ENCODE measurements at places on chromosomes 6 and 20.

GRCh38 chr6:129567374-129567773 lies 142.6 kb downstream of the ARHGAP18 start:
- DNase-seq: no peak

GRCh38 chr6:17741507-17741906 lies 34.8 kb upstream of the NUP153 start:
- peak; percentile 28 for DNase-seq

GRCh38 chr20:55928266-55928665 lies 77.1 kb downstream of the CBLN4 start:
- DNase-seq: no peak

- DNase-seq: no peak
Observed at GRCh38 chr6:158087224-158087867, 80.7 kb downstream of the SERAC1 start.

DNA sequence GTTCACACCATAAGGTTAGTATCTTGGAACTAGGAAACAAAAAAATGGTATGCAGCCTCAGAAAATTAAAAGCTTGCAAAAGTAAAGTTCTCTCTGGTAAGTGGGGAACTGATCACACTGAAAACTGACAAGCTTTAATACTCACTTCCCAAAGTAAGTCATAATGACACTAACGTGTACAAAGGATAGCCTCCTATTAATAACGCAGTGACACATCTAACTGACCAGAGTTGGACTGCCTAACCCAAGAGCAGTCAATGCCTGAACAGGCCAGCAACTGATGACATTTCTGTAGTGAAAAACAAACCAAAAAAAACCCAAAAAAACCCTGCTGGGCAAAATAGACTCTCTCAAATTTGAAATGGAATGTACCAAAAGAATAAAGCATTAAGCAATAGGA lies 30.7 kb downstream of the CHD6 start:
- DNase-seq: no peak

GRCh38 chr6:133610227-133610840 lies 278.6 kb upstream of the TCF21 start:
- no peak for DNase-seq

- DNase-seq: no peak
Observed at GRCh38 chr6:52213127-52213526, 27.0 kb downstream of the IL17A start.

GRCh38 chr20:31841928-31842327 lies 3.5 kb downstream of the FOXS1 start:
- DNase-seq: no peak

DNA sequence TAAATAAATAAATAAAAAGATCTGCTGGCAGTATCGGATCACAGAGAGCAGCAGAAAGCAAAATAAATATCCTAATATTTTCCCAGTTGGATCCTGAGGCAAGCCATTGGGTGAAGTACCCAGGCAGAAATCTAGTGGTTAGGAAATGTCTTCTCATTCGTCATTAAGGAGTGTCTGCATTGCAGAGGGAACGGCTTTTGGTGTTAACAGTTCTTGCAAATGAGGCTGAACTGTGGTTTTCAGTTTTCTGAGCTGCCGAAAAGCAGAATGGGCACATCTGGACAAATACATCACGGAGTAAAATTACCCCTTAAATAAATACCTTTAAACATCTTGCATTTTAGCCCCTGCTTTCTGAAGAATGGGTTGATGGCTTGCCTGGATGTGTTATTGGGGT lies 82.3 kb upstream of the MPC1 start:
- no peak for DNase-seq

GRCh38 chr6:18997375-18997826 lies 610.3 kb downstream of the RNF144B start:
- no peak for DNase-seq

DNA sequence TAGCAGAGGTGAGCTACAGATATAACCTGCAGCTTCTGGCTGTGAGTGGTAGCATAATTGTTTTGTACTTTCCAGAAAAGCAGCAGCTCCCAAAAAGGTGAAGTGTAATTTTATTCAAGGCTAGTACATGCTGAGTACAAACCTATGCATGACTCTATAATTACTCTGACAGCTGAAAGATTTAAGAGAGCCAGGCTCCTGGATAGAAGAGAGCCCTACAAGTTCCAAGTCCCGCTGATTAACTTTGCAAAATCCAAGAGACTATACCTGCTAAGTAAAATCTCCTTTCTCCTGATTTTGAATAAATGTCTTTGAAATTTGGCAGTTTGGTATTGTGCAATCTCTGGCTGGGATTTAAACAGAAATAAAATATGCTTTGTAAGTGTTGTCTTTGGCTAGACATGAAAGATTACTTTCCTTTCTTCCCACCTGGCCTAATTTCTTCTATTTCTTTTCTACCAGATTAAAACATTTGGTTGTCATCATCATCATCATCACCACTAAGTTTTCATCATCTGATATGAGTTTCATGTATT lies 79.5 kb downstream of the CTNNBL1 start:
- no peak for DNase-seq

DNA sequence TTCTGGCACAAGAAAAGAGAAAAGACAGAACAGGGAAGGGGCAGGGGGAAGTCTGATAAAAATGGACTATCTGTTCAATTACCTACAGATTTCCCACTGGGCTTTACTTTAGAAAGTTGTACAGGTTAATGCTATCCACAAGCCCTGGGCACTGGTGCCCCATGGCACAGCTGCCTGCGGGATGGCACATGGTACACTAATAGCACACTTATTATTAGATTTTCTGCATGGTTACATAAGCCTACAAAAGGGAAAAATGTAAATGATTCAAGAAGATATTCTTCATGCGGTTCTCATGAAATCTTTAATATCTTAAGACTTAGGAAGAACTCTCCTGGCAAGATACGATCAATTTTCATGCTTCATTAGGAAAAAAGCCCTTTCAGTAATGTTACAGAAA lies 137.5 kb downstream of the GMPR start:
- DNase-seq: no peak

DNA sequence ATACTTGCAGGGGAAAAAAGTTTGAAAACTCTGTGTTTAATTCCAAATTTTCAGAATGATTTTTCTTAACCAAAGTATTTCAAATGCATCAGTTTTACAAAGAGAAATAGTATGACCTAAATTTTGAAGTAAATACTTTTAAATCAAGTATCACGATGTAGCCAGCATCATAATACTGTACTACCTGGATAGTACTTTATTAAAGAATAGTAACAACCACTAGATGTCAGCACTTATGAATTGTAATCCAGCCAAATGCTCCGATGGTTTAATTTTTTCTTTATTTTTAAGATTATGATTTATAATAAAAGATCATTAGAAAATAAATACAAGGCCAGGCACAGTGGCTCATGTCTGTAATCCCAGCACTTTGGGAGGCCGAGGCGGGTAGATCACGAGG lies 37.2 kb upstream of the HACE1 start:
- no peak for DNase-seq

- DNase-seq: no peak
Observed at GRCh38 chr6:79070206-79070825, 7.7 kb downstream of the PHIP start.

DNA sequence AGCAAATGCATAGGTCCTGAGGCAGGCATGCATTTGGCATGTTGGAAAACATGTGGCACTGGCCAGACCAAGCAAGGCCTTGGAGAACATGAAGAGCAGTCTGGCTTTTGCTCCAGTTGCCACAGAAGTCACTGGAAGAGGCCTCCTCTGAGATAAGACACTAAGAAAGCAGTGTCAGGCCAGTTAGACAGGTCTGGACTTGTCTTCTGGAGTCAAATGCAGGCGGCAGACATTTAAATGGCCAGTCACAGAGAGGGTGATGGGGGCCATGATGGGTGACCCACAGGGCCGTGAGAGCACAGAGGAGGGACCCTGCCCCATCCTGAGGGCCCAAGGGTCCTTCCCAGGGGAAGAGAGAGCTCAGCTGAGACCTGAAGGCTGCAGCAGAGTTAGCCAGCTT lies 26.7 kb upstream of the ADA start:
- no peak for DNase-seq

- DNase-seq: no peak
Observed at GRCh38 chr6:121439926-121440325, 4.5 kb downstream of the GJA1 start.

- no peak for DNase-seq
Observed at GRCh38 chr6:45981046-45981445, 34.6 kb downstream of the CLIC5 start.

DNA sequence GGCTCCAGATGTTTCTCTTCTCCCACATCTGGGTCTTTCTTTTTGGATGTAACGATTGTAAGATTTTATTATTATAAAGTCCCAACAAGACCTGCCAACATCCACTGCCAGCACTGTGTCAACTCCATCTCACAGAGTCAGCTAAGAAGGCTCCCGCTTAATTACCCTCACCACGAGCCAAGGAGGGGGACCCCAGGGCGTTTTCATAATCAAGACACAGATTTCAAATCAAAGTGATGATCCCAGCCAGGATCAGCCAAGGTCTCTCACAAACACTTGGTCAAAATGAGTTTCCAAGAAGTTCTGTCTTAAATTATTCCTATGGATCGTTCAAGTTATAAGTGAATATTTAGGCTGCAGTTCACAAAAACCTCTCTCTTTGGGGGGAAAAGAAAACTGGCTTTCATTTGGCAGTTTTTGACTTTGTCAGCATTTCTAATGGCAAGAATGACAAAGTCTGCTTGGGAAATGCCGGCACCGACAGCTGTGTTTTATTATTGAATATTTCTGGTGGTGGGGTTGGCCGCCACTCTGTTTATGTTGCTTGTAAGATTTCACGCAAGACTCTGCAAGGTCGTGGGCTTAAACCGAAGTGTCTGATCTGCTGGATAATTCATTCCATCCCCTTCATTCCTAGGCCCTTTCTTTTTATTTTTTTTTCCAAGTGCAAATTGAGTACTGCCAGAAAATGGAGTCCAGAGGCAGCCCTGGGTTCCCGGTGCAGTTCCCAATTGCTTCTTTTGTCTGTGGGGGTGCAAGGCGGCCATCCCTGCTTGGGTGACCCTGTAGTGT lies 170.2 kb upstream of the PMEPA1 start:
- peak; percentile 95 for DNase-seq

- no peak for DNase-seq
Observed at GRCh38 chr6:49551078-49551865, 804 bp downstream of the C6orf141 start.

DNA sequence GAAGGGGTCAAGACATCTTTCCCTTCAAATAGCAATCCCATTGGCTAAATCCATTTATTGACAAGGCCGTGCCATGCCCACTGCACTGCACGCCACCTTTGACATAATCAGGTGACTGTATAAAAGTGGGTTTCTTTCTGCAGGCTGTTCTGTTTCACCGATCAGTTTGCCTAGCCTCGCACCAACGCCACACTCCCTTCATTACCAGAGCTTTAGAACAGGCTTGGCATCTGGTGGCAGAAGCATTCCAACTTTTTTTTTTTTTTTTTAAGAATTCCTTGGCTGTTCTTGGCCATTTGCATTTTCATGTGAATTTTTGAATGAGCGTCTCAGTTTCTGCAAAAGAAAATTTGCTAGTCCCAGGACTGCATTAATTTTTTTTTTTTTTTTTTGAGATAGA lies 78.1 kb downstream of the PPP1R3G start:
- DNase-seq: no peak

DNA sequence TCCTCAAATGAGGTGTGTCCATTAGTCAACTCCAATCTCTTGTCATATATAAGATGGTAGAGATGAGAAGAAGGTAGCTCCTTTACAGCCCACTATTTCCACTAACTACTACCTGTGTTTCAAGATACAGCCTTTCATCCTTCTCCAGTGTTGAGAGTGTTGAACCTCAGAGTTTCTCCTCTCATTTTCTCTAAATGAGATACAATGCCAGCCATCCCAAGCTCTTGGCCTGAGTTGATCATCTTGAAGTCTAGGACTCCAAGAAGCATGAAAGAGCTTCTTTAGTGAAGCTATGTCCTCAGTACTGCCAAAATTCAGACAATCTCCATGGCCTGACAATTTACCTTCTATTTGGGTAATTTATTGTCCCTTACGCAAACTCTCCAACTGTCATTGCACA lies 548 bp upstream of the HLA-DRA start:
- no peak for DNase-seq

DNA sequence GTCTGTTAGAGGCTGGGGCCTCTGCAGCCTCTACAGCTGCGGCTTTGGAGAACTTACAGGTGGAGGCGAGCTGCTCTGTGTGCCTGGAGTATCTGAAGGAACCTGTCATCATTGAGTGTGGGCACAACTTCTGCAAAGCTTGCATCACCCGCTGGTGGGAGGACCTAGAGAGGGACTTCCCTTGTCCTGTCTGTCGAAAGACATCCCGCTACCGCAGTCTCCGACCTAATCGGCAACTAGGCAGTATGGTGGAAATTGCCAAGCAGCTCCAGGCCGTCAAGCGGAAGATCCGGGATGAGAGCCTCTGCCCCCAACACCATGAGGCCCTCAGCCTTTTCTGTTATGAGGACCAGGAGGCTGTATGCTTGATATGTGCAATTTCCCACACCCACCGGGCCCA lies 2.6 kb downstream of the TRIM39 start:
- no peak for DNase-seq

DNA sequence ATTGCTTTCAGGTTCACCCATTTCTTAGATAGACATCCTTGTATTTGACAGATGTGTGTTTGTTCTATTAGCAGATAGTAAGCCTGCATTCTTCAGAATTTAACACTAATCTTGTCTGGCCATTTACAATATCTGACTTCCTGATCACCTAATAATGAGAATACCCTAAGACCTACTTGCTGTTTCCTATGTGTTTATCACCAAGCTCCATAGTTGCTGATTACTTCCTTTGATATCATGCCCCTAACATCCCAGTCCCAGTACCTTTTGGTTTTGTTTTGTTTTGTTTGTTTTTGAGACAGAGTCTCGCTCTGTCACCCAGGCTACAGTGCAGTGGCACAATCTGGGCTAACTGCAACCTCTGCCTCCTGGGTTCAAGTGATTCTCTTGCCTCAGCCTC lies 143.6 kb upstream of the DST start:
- no peak for DNase-seq

DNA sequence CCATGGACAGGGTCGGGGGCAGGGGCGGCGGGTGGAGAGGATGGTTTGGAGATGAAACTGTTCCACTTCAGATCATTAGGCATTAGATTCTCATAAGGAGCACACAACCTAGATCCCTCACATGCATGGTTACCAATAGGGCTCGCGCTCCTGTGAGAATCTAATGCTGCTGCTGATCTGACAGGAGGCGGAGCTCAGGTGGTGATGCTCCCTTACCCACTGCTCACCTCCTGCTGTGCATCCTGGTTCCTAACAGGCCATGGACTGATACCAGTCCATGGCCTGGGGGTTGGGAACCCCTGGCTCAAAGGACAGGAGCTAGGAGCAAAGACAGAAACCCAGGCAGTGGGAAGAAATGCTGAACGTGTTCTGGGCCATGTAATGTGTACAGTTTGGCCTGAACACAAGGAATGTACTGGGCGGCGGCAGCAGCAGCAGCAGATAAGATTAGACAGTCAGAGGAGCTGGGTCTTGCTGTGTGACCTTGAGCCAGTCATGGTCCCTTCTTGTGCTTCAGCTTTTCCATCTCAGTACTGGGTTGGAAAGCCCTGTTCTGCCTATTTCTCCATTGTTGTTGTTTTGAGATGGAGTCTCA lies 4.7 kb upstream of the SPAG4 start:
- DNase-seq: no peak
